ENCODE measurements at places on chromosomes 1 and 21. TPM values are rescaled to one million over a fixed set of nuclear protein-coding genes. Genes with fewer than 3 reads are reported as not detected.

- no peaks in the 10 kb centered on the region for H3K4me1 ChIP-seq
- no peak overlapping the region for H3K27ac ChIP-seq
- DNase-seq = peak; percentile 50
- H3K4me3 ChIP-seq = no peak overlapping the region
Measured at GRCh38 chr1:24459551-24460266, 42.9 kb upstream of the RCAN3 start.

- no peaks in the 10 kb centered on the region for H3K27me3 ChIP-seq
- DNase-seq = peak; percentile 5
- no peaks in the 10 kb centered on the region for H3K36me3 ChIP-seq
- H3K27ac ChIP-seq = no peak overlapping the region
Measured at GRCh38 chr21:39518847-39519210, 67.1 kb downstream of the SH3BGR start.

DNA sequence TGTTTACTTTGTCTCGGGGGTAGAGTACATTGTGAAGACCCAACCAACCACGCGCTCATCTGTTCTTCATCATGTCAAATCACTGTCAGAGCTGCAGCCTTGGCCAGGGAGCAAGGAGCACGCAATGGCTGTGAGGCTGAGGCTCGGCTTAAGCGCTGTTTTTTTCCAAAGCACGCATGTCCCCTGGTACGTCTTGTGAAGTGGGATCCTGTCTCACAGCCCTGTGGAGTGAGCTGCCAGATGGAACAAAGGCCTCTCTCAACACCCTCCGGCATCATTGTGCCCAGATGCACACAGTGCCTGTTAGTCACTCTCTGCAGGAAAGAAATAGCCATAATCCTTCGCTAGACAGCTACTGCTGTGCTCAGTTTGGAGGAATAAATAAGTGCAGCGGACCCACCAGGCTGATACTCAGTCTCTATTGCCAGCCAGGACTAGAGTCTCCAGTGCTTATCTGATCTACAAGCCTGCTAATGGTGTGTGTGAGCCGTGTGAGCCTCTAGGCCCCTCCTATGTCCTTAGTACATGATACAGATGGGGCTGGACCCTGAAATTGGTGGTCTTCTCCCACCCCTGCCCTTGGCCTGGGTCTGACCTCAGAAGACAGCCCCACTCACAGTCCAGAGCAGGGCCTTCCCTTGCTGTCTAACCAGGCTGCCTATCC lies 91.3 kb upstream of the COA6 start:
- no peaks in the 10 kb centered on the region for H3K27me3 ChIP-seq
- DNase-seq = no peak
- H3K4me3 ChIP-seq = no peak overlapping the region
- H3K27ac ChIP-seq = no peak overlapping the region
- no peaks in the 10 kb centered on the region for H3K36me3 ChIP-seq

- H3K27me3 ChIP-seq = no peaks in the 10 kb centered on the region
- H3K36me3 ChIP-seq = no peaks in the 10 kb centered on the region
- no peak overlapping the region for H3K4me3 ChIP-seq
- H3K4me1 ChIP-seq = no peaks in the 10 kb centered on the region
- DNase-seq = no peak
Measured at GRCh38 chr1:26524181-26524580, 5.4 kb upstream of the RPS6KA1 start.

GRCh38 chr1:101191049-101191448 lies 45.8 kb upstream of the S1PR1 start:
- H3K27ac ChIP-seq = no peak overlapping the region
- H3K4me1 ChIP-seq = no peaks in the 10 kb centered on the region
- no peaks in the 10 kb centered on the region for H3K27me3 ChIP-seq
- no peak overlapping the region for H3K4me3 ChIP-seq
- H3K36me3 ChIP-seq = no peaks in the 10 kb centered on the region

- H3K36me3 ChIP-seq = no peaks in the 10 kb centered on the region
- H3K4me1 ChIP-seq = peaks cover 75% of the 10 kb centered on the region
- H3K4me3 ChIP-seq = no peak overlapping the region
Measured at GRCh38 chr1:204087181-204087892, 14.4 kb downstream of the SOX13 start.

- no peak overlapping the region for H3K4me3 ChIP-seq
- no peaks in the 10 kb centered on the region for H3K36me3 ChIP-seq
- no peak overlapping the region for H3K27ac ChIP-seq
- no peak for DNase-seq
Measured at GRCh38 chr1:165577707-165578106, 33.9 kb downstream of the LRRC52 start.

The DCST1 gene
- not detected for total RNA-seq

The PAPPA2 gene
- 93.5 TPM for total RNA-seq

The GPR25 gene
- total RNA-seq = 0.19 TPM

Data from kidney (tissue), 22 donors.